ENCODE measurements at places on chromosomes 5 and 9. TPM values are rescaled to one million over a fixed set of nuclear protein-coding genes. Genes with fewer than 3 reads are reported as not detected.

DNA sequence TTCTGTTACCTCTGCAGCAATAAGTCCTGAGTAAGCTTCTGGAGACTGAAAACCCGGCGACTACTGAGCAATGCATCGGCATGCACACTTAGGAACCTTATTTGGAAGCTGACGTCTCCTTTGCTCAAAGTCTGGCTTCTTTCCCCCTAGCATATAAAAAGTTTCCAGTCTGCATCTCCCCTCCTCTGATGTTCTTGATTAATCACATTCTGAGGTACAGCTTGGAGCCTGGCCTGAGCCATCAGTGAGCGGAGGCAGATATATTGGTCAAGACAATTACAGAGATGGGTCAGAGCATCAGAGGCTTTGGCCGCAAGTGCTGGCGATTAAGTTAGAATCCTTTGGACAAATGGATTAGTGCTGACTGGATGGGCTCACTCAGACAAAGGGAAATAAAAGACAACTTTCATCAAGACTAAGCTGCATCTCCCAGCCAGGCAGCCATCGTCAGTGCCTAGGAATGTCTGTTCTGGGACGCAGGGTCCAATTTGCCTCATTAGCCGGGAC lies 140.7 kb downstream of the MTX3 start:
- no peak overlapping the region for H3K4me3 ChIP-seq
- no peaks in the 10 kb centered on the region for H3K4me1 ChIP-seq
- no peak overlapping the region for H3K27ac ChIP-seq
- H3K36me3 ChIP-seq, result no peaks in the 10 kb centered on the region
- H3K27me3 ChIP-seq, result no peaks in the 10 kb centered on the region

DNA sequence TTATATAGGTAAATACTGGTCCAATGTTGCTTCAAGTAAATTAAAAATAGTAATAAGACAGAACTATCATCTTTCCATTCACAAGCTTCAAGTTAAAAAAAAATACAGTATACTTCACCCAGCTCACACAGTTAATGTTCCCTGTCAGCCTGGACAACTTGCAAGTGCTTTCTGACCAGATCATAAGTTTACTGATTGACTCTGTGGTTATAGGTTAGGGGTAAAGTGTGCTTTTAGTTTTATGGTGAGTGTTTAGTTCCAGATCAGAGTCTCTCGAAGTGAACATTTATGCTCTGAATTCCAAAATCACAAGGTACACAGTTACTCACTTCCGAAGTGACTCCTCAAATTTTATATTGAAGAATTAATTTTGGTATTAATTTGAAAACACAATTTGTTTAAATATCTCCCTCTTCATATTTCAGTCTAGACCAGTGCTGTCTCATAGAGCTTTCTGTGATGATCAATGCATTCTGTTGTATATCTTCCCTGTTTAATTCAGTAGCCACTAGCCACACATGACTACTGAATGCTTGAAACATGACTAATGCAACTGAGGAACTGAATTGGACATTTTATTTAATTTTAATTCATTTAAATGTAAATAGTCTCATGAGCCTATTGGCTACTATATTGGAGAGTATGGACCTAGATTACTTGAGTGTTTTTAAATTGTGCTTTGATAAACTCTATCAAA lies 90.7 kb downstream of the MEF2C start:
- H3K4me1 ChIP-seq, result no peaks in the 10 kb centered on the region
- no peak for DNase-seq
- H3K27ac ChIP-seq, result no peak overlapping the region

- no peak overlapping the region for H3K27ac ChIP-seq
- no peaks in the 10 kb centered on the region for H3K4me1 ChIP-seq
- no peak overlapping the region for H3K4me3 ChIP-seq
- no peaks in the 10 kb centered on the region for H3K27me3 ChIP-seq
- no peaks in the 10 kb centered on the region for H3K36me3 ChIP-seq
Measured at GRCh38 chr9:4086119-4087090, 213.5 kb downstream of the GLIS3 start.

SLC45A2 gene
- not detected for total RNA-seq

CFAP90 gene
- total RNA-seq, result not detected

DNA sequence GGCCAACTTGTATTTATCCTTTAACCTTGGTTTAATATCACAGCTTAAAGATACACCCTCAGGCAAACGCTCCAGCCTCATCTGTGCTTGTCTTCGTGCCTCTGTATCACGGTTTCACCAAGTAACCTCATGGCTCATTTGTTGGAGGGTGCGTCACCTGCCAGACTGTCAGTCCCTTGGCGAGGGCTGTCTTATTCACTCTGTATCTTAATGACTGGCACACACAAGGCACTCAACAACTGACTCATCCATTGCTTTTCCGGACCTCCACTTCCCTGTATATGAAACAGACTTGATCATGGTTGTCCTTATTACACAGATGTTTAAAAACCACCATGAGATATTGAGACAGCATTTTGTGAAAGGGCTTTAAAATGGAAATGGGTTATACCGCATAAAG lies 28.0 kb downstream of the LCP2 start:
- H3K4me3 ChIP-seq, result peak overlapping the region; percentile 19
- H3K36me3 ChIP-seq, result peaks cover 75% of the 10 kb centered on the region
- H3K27ac ChIP-seq, result peak overlapping the region; percentile 66

- H3K27ac ChIP-seq, result no peak overlapping the region
- H3K4me1 ChIP-seq, result no peaks in the 10 kb centered on the region
- DNase-seq, result no peak
- H3K4me3 ChIP-seq, result no peak overlapping the region
Measured at GRCh38 chr5:113163328-113163727, 186.7 kb downstream of the DCP2 start.
